ENCODE measurements at places on chromosomes 12 and 14.

- DNase-seq, result no peak
Measured at GRCh38 chr12:55548756-55549155, 646 bp upstream of the OR6C4 start.

DNA sequence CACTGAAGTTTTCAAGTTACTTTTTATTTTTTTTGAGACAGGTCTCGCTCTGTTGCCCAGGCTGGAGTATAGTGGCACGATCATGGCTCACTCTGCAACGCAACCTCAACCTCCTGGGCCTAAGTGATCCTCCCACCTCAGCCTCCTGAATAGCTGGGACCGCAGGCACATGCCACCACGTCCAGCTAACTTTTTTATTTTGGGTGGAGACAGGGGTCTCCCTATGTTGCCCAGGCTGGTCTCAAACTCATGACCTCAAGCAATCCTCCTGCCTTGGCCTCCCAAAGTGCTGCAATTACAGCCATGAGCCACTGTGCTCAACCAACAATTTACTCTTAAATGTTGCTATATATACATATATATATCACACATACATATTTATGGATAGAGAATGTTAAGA lies 27.4 kb upstream of the LGALS3 start:
- no peak for DNase-seq

GRCh38 chr14:101635749-101636560 lies 74.7 kb downstream of the DIO3 start:
- DNase-seq, result no peak

- DNase-seq, result no peak
Measured at GRCh38 chr12:64299628-64300027, 77.5 kb upstream of the KICS2 start.

DNA sequence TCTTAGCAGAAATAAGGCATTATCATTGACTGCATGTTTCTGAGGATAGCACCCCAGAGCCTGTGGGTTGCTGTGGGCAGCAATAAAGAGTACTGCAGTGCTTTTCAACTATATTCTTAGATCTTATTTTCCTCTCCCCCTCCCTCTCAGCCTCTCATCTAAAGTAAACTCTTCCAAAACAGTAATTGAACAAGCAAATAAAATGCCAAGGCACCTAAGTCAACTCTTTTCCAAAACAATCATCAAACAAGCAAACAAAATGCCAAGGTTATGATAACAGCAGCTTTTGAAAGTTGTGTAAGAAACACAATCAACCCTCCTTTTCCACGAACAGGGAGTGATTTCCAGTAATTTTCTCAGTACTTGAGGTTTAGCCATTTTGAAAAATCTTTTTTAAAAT lies 1542.6 kb downstream of the AACS start:
- DNase-seq, result no peak

- DNase-seq, result no peak
Measured at GRCh38 chr14:104286086-104286485, 147.7 kb downstream of the KIF26A start.

GRCh38 chr14:77950371-77951063 lies 150.6 kb downstream of the ADCK1 start:
- DNase-seq, result no peak

- no peak for DNase-seq
Measured at GRCh38 chr12:2247596-2247995, 194.8 kb downstream of the CACNA1C start.

GRCh38 chr14:59753512-59753911 lies 117.1 kb downstream of the RTN1 start:
- no peak for DNase-seq

DNA sequence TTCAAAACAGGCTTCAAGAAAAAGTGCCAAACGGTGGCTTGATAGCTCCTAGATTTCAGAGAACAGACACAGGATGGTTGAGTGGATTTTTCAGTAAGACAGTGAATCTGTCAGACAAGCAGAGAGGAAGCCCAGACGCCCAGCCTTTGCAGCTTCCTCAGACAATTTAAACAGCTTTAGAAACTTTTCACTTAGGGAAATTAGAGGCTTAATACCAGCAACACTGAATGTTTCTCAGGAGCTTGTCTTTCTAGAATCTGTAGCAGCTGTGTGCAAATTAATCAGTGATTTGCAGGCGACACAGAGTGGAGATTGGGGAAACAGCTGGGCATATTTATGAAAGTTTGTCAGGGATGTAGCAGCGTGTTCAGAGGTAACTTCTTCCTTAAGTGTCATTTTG lies 362.1 kb downstream of the GALC start:
- no peak for DNase-seq

Data from forelimb muscle (tissue), 1 donor.